ENCODE measurements at places on chromosomes 5 and 9.

DNA sequence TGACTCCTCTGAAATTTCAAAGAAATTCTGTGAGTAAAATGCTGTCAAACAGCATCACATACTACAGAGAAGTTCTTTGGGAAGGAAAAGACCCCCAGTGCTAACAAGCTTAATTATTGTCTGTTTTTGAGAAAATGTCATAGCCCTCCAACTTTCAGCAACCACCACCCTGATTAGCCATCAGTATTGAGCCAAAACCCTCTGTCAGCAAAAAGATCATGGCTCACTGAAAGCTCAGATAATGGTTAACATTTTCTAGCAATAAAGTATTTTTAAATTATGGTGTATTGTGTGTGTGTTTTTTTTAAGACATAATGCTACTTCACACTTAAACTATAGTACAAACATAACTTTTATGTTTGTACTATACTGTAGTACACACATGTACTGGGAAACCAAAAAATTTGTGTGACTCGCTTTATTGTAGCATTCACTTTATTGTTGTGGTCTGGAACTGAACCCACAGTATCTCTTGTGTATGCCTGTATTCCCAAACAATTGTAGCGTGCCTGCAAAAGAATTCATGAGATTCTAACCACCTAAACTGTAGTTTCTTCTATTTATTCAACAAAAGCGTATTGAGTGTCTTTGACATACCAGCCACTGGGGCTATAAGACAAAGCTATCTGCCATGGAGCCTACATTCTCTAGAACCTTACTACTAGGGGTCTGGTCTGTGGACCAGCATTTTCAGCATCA is 31.6 kb downstream of the TLE4 start:
- no peak for DNase-seq

GRCh38 chr5:147348046-147348445 is 113.2 kb downstream of the STK32A start:
- no peak for DNase-seq

- no peak for DNase-seq
Measured at GRCh38 chr9:81461196-81461595, 228.2 kb downstream of the TLE1 start.

GRCh38 chr5:15001517-15001916 is 129.9 kb upstream of the ANKH start:
- no peak for DNase-seq

GRCh38 chr5:151199581-151200185 is 24.2 kb downstream of the CCDC69 start:
- no peak for DNase-seq

DNA sequence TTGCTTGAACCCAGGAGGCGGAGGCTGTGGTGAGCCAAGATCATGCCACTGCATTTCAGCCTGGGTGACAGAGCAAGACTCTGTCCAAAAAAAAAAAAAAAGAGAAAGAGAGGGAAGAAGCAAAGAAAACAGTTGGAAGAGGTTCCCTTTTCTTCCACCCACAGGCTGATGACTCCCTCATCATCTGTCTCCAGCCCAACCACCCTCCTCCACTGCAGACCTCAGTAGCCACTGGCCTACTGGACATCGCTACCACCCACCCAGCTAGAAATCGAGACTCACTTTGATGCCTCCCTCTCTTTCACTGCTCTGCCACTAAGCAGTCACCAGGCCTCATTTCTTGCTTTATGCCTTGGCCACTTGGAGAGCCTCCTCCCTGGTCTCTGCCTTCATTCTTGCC is 71.2 kb downstream of the NIPSNAP3B start:
- no peak for DNase-seq

DNA sequence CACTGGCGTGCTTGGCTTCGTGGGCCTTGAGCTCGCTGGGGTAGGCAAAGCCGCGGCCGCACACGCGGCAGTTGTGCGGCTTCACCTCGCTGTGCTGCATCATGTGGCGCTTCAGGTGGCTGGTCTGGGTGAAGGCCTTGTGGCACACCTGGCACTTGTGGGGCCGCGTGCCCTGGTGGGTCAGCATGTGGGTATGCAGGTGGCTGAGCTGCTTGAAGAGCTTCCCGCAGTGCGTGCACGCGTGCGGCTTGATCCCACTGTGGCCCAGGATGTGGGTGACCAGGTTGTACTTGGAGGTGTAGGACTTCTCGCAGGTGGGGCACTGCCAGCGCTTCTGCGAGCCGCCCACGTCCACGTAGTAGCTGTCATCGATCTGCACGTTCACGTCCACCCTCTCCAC is 46.8 kb downstream of the ZNF366 start:
- no peak for DNase-seq

GRCh38 chr5:179375236-179375685 is 30.0 kb upstream of the ADAMTS2 start:
- DNase-seq = no peak

DNA sequence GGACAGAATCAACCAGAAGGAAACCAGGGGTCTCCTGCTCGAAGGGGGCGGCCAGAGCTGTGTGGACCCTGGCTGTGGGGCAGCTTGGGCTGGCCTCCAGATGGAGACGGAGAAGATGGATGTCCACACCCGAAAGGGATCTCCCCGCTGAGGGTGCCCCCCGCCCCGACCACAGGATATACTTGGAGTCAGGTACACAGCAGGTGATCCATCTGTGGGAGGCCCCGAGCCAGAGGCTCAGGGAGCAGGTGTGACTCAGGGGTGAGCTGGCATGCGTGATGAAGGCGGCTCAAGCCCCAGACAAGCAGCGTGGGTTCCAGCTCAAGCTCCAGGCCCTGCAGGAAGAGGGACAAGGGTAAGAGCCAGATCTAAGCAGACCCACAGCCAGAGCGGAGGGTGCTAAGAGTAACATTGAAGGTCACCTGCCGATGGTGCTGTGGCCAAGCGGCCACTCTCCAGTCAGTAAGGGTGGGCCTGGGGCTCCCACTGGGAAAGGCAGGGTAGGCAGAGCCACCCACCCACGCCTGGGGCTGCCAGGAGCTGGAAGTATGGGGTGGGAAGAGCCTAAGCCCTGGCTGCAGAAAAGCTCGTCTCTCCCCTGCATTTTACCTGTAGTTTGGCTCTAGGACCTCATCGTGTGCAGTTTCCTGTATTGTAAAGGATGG is 30.6 kb upstream of the MVB12B start:
- DNase-seq = no peak

DNA sequence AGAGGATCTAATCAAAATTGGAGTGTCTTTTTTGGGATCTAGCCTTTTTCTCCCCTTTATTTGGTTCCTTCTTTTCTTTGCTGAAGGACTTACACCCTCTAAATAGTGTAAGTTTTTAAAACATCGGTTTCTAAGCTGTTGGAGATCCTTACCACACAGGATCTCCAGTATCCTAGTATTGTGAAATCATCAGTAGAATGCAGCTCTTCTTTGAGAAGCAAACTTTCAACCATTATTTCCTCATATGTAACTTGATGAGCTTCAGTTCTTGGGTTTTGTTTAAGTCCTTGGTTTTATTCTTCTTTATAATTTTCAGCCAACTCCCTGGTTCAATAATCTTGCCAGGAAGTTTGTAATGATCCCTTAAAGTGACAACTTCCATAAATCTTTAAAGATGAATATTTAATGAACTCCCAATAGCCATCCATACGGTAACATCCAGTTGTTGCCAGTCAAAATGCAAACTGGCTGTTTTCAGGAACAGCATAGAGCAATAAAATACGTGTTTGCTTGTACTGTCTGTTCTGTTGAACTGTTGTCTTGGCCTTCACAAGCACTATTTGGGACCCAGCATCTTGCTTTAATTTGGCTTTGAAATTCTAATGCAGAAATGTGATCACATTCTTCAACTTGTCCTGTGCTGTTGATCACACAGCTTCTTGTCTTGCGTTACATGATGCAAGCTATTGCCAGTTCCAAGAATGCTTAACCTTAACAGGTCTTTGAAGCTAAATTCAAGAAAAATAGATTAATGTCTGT is 34.8 kb upstream of the TTC23L start:
- no peak for DNase-seq

DNA sequence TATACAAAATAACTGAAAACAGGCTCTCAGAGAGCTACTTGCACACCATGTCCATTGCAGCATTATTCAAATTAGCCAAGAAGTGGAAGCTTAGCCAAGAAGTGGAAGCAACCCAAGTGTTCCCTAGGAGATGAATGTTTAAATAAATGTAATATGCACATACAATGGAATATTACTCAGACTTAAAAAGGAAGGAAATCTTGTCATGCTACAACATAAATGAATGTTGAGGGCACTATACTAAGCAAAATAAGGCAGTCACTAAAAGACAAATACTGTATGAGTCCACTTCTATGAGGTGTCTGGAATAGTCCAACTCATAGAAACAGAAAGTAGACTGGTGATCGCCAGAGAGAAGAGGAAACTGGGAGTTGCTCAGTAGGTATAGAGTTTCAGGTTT is 438.1 kb downstream of the MAT2B start:
- no peak for DNase-seq

GRCh38 chr5:137699336-137700281 is 36.3 kb downstream of the KLHL3 start:
- no peak for DNase-seq
